Tibial nerve (tissue), 4 donors: ENCODE measurements at places on chromosomes 7 and 10. TPM values are rescaled to one million over a fixed set of nuclear protein-coding genes. Genes with fewer than 3 reads are reported as not detected.

GRCh38 chr7:102943423-102944169 is 30.8 kb downstream of the LRRC17 start:
- H3K36me3 ChIP-seq = no peaks in the 10 kb centered on the region

GRCh38 chr7:132361146-132361545 is 215.1 kb downstream of the PLXNA4 start:
- DNase-seq = no peak
- H3K4me1 ChIP-seq = no peaks in the 10 kb centered on the region
- H3K27me3 ChIP-seq = no peaks in the 10 kb centered on the region

GIMAP6 gene
- 68.8 TPM for total RNA-seq

DNA sequence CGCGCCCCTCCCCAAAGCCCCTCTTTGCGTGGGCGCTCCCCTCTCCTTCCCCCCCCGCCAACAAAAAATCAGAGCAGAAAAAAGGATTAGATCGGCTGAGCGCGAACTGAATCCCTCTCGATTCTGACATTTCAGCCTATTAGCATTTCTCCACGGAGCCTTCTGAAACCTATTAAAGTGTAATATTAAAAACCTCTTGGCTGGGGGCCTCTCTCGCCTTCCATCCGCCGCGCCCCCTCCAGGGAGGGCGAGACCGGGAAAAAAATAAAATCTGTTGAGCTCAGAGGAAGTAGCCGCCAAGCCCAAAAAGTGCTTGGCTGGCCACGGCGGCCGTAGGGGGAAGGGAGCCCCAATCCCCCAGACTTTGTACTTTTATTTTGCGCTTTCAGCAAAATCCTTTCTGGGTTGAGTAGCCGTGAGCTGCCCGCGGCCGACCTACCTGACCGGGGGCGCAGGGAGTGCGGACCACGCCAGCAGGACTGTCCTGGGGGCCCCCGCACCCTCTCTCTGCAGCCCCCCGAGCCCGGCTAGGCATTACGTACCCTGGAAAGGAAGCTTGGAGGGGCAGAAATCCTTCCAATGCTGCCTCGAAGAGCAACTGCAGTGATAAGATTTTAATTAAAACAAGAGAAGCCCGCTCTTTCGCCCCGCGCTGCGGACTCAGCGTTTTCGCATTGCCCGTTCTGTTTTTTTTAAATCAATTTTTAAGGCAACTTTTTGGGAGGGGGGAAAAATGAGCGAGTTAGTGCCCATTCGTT is 1.3 kb upstream of the TNRC18 start:
- H3K4me3 ChIP-seq = peak overlapping the region; percentile 100
- peak; percentile 51 for DNase-seq
- H3K27ac ChIP-seq = peak overlapping the region; percentile 91
- H3K27me3 ChIP-seq = no peaks in the 10 kb centered on the region

ENTPD1 gene
- 33.0 TPM for total RNA-seq

DNA sequence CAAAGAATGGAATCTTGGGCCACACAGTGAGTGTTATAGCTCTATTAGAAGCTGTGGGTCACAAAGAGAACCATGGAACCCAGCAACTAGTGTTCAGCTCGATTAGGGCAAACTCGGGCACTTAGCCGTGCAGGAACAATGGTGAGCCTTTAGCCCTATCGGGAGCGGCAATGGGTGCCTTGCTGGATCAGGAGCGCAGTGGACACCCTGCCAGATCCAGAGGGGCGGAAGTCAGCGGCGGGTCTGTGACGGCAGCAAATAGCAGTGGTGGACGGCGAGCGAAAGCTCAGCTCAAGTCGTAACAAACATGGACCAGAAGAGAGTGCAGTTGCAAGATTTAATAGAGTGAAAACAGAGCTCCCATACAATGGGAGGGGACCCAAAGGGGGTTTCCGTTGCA is 43.9 kb upstream of the NRG3 start:
- H3K4me3 ChIP-seq = no peak overlapping the region
- H3K27ac ChIP-seq = no peak overlapping the region
- no peaks in the 10 kb centered on the region for H3K36me3 ChIP-seq
- no peak for DNase-seq
- H3K27me3 ChIP-seq = no peaks in the 10 kb centered on the region

TMEM273 gene
- total RNA-seq = 18.6 TPM

DNA sequence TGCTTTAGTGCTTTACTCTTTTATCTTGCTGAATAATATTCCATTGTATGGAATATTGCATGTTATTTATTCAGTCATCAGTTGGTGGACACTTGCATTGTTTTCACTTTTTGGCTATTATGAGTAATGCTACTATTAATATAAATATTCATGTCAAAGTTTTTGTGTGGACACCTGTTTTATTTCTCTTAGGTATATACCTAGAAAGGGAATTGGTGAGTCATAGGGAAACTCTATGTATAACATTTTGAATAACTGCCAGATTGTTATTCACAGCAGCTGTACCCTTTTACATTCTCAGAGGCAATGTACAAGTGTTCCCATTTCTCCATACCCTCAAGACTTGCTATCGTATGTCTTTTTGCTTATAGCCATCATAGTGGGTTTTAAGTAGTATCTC is 268.7 kb downstream of the SEMA3A start:
- no peaks in the 10 kb centered on the region for H3K27me3 ChIP-seq
- no peaks in the 10 kb centered on the region for H3K4me1 ChIP-seq
- DNase-seq = no peak
- no peaks in the 10 kb centered on the region for H3K36me3 ChIP-seq
- no peak overlapping the region for H3K27ac ChIP-seq
- no peak overlapping the region for H3K4me3 ChIP-seq

GPR37 gene
- not detected for total RNA-seq

DNA sequence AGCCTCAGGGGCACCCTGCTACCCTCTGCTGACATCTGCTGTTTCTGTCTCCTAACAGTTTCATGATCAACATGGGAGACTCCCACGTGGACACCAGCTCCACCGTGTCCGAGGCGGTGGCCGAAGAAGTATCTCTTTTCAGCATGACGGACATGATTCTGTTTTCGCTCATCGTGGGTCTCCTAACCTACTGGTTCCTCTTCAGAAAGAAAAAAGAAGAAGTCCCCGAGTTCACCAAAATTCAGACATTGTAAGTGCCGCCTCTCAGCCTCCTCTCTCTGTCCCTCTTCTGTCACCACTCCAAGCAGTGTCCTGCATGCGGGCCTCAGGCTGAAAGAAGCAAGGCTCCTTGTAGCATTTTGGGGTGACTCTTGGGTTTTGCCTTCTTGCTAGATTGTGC is 39.0 kb downstream of the POR start:
- H3K27me3 ChIP-seq = no peaks in the 10 kb centered on the region
- no peak for DNase-seq
- H3K4me3 ChIP-seq = no peak overlapping the region

- no peak for DNase-seq
- no peaks in the 10 kb centered on the region for H3K27me3 ChIP-seq
- H3K27ac ChIP-seq = no peak overlapping the region
- no peaks in the 10 kb centered on the region for H3K36me3 ChIP-seq
These were observed 1.8 kb upstream of the OPN4 start for GRCh38 chr10:86652361-86653202.

GIMAP1 gene
- total RNA-seq = 7.4 TPM

- H3K36me3 ChIP-seq = no peaks in the 10 kb centered on the region
- H3K4me1 ChIP-seq = peaks cover 3% of the 10 kb centered on the region
- no peak for DNase-seq
- H3K4me3 ChIP-seq = no peak overlapping the region
- no peaks in the 10 kb centered on the region for H3K27me3 ChIP-seq
- H3K27ac ChIP-seq = no peak overlapping the region
These were observed 29.9 kb downstream of the GPR22 start for GRCh38 chr7:107499731-107500130.

DNA sequence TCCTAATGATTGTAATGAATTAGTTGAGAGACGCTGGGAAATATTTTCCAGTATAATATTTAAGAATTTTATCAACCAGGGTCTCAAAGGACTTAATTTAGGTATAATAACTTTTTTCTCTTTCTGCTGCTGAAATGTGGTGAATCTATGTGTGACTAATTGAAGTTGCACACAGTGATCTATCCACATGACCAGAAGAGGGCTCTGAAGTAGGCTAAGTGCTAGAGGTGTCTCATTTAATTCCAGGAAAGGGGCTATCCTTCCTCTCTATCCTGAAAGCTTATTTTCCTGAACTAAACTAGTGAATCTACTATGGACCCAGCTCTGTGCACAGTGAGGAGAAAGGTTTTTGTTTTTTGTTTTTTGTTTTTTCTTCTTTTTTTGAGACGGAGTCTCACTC is 294.4 kb upstream of the MYO3A start:
- no peaks in the 10 kb centered on the region for H3K36me3 ChIP-seq
- no peak overlapping the region for H3K4me3 ChIP-seq
- no peak for DNase-seq
- no peaks in the 10 kb centered on the region for H3K4me1 ChIP-seq

DNA sequence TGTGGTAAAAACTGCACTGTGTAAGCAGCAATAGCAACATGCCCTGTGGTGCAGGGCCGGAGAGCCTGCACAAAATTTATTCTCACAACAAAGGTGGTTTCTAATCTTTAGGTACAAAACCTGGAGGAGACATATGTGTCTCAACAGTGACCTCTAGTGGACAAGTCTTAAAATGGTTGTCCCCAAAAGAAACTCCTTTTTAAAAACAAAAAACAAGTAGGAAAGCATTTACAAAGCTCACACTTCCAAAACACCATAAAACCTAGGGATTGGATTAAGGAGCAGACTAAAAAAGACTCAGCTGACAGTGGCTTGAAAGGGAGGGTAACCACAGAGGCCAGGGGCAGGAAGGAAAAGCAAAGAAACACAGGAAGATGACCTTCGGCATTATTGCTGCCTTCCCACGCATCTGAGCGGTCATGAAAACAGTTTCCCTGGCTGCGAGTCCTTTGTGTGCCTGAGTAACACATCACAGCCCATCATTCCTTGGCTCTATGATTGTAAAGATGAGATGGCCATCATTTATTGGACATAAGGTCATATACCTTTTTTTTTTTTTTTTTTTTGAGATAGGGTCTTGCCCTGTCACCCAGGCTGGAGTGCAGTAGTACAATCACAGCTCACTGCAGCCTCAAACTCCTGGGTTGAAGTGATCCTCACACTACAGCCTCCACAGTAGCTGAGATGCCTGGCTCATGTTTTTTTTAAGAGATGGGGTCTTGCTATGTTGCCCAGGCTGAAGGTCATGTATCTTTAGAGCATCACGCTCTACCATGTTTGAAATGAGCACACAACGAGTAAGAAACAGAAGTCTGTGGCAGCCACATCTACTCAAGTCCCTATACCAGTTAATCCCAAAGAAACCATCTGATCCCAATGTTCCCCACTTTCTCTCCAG is 39.5 kb downstream of the RSU1 start:
- peak overlapping the region; percentile 67 for H3K27ac ChIP-seq
- H3K4me3 ChIP-seq = no peak overlapping the region
- no peaks in the 10 kb centered on the region for H3K4me1 ChIP-seq

DNA sequence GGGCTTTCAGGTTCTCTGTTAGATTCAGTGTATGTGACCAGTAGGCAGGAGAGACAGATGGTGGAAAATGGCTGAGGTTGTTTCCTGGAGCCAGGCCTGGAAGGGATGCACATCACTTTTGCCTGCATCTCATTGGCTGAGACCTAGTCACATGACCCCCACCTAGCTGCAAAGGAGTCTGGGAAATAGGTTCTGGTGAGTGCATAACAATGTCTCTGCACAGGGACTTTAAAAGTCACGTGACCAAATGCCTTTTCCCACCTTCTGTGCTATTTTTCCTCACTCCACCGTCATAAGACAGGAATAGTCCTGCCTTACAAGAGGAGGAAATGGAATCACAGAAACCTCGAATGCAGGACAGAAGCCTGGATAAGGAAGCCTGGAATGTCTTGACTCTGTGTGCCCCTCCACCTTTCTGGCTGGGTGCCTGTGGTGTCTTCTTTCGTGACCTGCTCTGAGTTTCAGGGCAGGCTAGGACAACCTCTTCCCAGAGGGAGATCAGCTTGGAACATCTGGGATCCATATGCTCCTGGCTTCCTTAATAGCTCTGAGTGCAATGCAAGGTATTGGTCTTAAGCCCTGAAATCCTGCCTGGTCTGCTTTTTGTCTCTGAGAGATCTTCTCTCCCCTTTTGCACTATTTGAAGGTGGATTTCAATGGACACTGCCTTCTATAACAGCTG is 139.9 kb upstream of the ZNF438 start:
- no peaks in the 10 kb centered on the region for H3K27me3 ChIP-seq
- no peaks in the 10 kb centered on the region for H3K4me1 ChIP-seq
- no peak overlapping the region for H3K27ac ChIP-seq
- no peak overlapping the region for H3K4me3 ChIP-seq

LBX1 gene
- not detected for total RNA-seq

GRCh38 chr10:30791197-30791611 is 161.7 kb upstream of the LYZL2 start:
- peaks cover 12% of the 10 kb centered on the region for H3K4me1 ChIP-seq
- no peaks in the 10 kb centered on the region for H3K27me3 ChIP-seq
- H3K4me3 ChIP-seq = no peak overlapping the region
- no peak overlapping the region for H3K27ac ChIP-seq

GRCh38 chr7:52431082-52431815 is 604.2 kb upstream of the POM121L12 start:
- H3K36me3 ChIP-seq = no peaks in the 10 kb centered on the region
- DNase-seq = no peak
- H3K27me3 ChIP-seq = no peaks in the 10 kb centered on the region
- no peaks in the 10 kb centered on the region for H3K4me1 ChIP-seq

GRCh38 chr7:93367254-93367653 is 135.1 kb downstream of the VPS50 start:
- H3K36me3 ChIP-seq = no peaks in the 10 kb centered on the region
- no peak for DNase-seq
- no peaks in the 10 kb centered on the region for H3K27me3 ChIP-seq
- no peak overlapping the region for H3K27ac ChIP-seq
- no peak overlapping the region for H3K4me3 ChIP-seq

TWNK gene
- total RNA-seq = 5.0 TPM

GPR22 gene
- not detected for total RNA-seq

DNA sequence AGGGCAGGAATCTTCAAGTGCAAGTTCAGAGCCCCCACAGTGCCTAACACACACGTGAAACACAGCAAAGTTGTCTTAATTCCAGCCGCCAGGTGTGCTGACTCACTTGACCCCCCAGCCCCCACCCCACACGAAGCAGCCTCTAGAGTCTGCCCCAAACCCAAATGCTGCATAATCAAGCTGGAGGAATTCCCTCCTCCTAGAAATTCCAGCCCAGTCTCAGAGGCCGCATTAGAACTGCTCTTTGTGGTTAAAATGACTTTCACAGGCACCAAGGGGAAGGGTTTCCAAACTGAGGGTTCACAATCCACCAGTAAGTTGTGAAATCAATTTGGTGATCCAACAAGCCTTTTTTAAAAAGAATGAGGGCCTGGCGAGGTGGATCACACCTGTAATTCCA is 67.0 kb upstream of the PLXNA4 start:
- no peak for DNase-seq
- no peak overlapping the region for H3K4me3 ChIP-seq
- H3K36me3 ChIP-seq = no peaks in the 10 kb centered on the region
- H3K27me3 ChIP-seq = no peaks in the 10 kb centered on the region
- no peak overlapping the region for H3K27ac ChIP-seq

DNA sequence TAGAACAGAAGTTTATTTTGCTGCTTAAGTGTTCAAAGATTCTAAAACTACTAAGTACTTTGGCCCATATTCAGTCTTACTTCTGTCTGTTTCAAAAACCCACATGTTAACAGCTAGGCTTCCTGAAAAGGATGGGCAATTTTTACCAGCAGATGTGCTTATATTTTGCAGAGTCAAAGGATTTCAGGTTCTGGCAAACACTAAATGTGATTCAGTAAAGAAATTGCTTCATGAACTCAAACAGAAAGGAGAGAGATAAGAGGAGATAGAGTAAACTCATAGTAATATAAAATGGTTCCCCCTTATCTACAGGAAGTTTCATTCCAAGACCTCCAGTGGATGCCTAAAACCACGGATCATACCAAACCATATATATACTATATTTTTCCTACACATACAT is 248.5 kb downstream of the AGMO start:
- no peak overlapping the region for H3K27ac ChIP-seq
- no peaks in the 10 kb centered on the region for H3K27me3 ChIP-seq
- H3K4me1 ChIP-seq = no peaks in the 10 kb centered on the region
- no peaks in the 10 kb centered on the region for H3K36me3 ChIP-seq
